ENCODE measurements at places on chromosomes 7 and 10. TPM values are rescaled to one million over a fixed set of nuclear protein-coding genes. Genes with fewer than 3 reads are reported as not detected.

The WNT16 gene
- polyA plus RNA-seq: 0.04 TPM

The TMEM26 gene
- 5.2 TPM for polyA plus RNA-seq

The NRCAM gene
- 18.2 TPM for polyA plus RNA-seq

- DNase-seq: no peak
Observed at GRCh38 chr7:141652691-141653090, 49.3 kb downstream of the DENND11 start.
